ENCODE measurements at places on chromosomes 2 and 18.

- DNase-seq, result no peak
These were observed 93.3 kb downstream of the TGFA start for GRCh38 chr2:70460333-70460732.

DNA sequence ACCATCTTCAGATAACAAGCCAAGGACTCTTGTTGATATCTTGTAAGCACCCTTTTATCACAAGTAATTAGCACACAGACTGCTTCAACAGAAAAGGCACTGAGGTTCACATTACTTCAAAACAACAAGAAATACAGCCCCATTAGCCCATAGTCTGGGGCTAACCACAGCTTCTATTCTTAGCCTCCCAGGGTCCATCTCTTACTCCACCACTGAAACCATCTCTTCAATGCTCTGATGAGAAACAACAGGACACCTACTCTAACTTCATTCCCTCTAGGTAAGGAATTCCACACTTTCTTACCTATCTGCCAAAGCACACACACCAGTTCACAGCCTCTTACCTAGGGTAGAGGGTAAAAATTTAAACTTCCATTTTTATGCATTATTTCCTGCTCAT is 26.4 kb upstream of the CYTIP start:
- no peak for DNase-seq

DNA sequence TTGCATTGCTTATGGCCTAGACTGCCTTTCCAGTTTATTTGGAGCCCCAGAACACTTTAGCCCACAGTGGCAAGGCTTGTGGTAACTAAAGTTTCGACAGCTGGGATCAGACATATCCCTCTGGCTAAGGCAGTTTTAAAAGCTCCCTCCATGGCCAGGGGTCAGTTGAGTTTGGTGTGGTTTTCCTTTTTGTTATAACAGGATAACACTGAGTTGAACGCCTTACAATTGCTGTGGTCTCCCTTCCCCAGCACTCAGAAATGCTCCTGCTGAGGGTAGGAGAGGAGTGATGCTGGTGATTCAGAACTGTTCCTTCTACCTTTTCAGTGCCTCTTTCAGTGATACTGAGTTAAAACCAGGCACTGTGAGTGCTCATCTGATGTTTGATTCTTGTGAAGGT is 182.6 kb downstream of the GULP1 start:
- DNase-seq, result no peak

GRCh38 chr2:239291475-239292350 is 109.1 kb downstream of the HDAC4 start:
- no peak for DNase-seq

DNA sequence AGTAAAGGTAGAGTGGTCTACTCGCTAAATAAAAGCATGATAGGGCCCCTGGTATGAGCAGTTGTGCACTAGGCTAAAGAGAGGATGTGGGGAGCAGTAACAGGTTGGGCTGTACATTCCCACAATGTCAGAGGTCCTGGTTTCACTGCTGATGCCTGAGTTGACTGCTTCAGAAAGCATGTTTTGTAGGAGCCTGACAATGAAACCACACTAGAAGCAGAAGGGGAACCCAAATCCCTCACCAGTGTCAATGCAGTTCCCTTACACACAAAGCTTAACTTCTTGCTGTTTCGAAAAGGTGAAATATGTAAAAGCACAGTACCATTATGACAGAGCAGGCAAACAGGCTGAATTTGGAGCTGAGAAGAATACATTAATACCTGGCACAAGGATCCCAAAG is 291.7 kb upstream of the KYNU start:
- DNase-seq, result no peak

GRCh38 chr18:4130734-4131719 is 324.1 kb downstream of the DLGAP1 start:
- DNase-seq, result no peak

DNA sequence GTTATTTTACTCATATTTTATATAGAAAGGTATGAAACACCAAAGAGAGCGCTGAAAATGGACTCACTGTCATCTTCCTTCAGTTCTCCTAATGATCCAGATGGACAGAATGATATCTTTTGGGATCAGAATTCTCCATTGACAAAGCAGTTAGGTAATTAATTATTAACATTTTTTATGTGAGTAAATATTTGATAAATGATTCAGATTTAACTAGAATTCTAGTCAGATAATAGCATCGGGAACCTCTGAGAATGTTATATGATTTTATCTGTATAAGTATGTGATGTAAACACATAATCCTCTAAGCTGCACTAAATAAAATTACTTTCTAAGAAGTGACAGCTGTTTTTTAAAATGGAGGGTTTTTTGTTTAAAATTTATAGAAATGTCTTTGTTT is 2.0 kb downstream of the ETAA1 start:
- no peak for DNase-seq

DNA sequence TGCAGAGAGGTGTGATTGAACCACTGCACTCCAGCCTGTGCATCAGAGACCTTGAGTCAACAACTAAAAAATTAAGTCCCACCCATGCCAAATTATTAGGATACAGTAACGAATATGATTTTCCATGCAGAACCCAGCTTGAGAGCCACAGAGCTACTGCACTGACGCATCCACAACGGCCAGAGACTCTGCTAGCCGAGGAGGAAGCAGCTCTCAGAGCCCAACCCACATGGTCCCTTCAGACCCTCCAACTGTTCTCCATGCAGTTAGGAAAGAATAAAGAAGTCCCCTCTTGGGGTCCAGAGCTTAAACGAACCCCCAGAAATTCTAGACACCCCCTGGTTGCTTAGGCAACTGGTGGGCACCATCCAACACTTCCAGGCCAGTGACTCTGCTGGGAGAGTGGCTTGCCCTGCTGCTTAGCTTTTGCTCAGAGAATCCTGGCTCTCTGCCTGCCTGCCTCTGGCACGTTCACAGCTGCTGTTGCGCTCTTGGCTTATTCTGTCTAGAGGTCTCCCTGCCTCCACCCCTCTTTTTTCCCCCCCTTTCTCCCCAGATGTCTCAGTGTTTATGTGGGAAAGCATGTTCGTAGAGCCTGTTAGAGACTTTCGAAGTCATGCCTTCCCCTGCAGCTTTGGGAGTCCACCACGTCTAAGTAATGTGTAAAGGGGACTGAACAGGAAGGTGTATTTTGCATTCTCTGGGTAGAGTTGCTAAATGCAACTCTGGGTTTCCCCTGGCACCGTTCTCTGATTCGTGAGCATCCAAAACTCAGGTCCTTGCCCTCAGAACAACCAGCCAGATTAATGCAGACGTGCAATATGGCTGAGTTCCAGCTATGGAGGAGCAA is 26.0 kb upstream of the SP3 start:
- DNase-seq, result peak; percentile 73

GRCh38 chr2:117979911-117980701 is 33.8 kb downstream of the CCDC93 start:
- DNase-seq, result peak; percentile 81

DNA sequence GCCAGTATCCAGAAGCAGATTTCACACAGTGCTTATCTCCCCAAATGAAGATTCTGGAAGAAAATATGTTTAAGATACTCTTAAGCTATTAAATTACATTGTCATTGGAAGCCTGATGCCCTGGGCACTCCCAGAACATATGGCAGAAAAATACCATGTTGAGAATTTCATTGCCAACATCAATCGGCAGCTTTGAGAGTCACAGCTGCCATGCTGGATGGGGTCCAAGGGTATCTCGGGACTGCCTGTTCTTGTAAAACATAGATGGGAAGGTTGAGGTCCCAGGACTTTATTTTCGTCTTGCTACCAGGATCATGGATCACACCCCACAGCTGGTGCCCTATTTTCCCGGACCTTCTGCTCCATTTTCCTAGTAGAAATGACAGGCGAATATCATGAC is 632.5 kb downstream of the SUCLG1 start:
- no peak for DNase-seq

DNA sequence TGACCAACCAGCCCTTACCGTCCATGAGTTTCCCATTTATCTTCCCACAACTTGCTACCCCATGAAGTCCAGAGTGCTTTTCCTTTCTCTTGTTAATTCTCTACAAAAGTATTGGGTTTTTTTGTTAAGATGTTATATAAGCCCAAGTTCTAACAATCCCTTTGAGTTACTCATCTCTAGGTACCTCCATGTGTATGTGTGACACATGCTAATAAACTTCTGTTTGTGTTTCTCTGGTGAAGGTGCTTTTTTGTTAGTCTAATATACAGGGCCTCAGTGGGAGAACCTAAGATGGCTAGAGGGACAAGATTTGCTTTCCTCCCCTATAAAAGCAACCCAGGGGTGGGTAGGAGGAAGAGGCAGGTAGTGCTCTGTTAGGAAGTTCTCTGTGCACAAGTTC is 31.8 kb upstream of the RMDN2 start:
- DNase-seq, result no peak

DNA sequence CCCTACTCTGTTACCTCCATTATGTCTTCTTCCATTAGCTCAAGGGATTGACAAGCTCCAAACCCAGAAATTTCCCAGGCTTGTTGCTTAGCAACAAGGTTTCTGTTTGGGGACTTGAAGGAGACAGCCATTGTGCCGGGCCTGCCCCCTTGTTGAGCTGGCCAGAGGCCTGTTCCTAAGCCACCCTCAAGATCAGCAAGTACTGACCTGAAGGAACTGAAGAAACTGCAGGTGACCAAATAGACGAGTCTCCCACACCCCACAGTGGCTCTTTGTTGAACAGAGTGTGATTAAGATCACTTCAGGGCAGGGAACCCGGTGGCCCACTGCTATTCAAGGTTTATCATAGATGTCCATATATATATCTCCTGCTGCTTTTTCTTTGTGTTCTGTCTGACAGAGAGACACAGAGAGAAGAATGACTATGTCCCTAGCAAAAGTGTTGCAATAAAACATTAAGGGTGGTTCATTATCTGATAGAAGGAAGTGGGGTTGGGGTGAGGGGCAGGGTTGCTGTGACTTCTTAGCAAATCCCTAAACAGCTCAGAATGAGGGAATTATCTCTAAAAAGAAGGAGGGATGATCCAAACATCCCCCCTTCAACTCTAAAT is 69.2 kb downstream of the RNF144A start:
- DNase-seq, result no peak

DNA sequence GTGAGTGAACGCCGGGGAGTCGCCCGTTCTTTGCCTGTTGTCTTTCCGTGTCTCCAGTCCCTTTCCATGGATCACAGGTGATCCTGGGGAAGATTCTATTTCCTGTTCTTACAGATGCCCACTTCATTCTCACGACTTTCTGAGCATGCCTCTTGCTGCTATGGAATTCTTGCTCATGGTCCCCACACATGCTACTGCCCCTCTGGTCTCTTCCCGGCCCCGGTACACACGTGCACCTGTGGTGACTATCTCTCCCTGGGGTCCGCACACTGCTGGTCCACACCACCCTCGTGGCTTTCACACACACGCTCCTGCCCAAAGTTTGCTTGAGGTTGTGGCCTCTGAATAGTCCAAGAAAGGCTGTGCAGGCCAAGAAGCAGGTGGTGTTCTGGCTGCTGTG is 67.9 kb upstream of the ALKAL2 start:
- DNase-seq, result no peak

GRCh38 chr2:84919885-84920580 is 14.6 kb downstream of the TMSB10 start:
- DNase-seq, result peak; percentile 98

DNA sequence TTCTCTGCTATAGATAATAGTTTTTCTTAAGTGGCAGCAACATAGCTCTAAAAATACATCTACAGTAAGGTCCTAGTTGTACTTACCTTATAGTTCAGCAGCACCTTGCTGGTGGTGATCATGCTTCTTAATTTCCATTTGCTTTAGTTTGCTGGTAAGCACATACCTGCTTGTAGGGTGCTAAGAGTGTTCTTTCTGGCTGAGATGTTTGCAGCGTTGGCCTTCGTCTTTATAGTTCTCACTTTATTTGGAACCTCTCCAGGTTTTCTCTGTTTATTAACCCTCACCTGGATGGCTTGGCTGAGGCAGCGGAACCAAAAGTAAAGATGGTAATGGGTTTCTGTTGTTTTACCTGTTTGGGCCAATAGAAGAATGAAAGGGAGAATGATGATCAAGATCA is 123.6 kb upstream of the EFEMP1 start:
- no peak for DNase-seq

DNA sequence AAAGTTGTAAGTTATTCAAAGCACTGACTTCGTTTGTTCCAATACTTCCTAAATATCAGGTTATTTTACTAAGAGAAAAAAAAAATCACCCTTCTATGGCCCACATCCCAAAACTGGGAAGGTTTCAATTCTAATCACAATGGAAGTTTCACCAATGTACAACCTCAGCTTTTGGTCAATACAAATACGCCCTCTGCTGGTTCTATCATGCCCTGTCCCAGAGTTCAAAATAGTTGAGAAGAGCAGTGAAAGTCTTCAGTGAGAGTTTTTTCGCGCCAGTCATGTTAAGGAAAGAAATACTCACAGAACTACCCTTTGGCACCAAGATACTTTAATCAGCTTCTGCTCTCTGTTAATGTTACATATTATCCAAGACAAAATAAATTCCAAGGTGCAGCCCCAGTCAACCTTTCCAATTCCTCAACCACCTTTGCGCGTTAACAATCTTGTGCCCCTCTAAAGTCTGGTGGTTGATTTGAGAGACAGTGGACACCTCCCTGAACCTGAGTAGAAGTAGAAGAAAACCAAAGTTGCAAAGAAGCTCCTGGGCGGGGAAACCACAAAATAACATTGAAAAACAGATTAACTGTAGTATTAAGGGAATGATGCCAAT is 59.9 kb downstream of the SUMO1 start:
- DNase-seq, result peak; percentile 75
